ENCODE measurements at places on chromosomes 2 and 18.

- DNase-seq: peak; percentile 45
Observed at GRCh38 chr2:216651351-216651881, 18.2 kb downstream of the IGFBP2 start.

DNA sequence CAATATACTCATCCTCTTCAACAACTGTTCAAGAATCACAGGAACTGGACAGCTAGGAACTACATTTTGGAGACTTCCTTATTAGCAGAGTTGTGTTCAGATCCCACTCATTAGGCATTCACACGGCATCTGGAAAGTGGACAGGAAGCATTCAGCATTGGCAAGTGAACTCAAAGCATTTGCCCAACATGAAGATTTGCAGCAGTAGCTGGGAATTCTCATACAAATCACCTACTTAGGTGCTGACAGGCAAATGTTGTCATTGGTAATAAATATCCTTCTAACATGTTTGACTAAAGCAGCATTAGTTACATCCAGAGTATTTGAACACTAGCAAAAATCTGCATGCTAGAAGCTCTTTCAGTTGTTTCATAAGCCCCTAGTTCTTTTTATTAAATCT lies 350.8 kb downstream of the PTH2R start:
- no peak for DNase-seq

GRCh38 chr2:45707661-45708060 lies 56.2 kb downstream of the PRKCE start:
- DNase-seq: no peak

DNA sequence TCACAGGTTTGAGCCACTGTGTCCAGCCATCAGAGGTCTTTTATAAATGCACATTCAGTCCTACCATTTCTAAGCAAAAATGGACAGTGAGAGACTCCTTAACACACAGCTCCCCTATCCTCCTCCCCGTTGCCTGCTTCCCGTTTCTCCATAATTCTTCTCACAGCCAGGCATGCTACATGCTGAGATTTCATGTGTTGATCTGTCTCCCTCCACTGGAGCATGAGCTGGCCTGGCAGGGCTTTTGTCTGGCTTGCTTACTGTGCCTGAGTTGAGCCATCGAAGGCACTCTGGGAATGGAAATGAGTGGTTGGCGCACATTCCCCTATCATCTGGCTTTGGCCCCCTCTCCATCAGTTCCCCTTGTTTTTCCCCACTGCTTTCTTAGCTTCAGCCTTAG lies 413.5 kb downstream of the PTPRM start:
- no peak for DNase-seq

- DNase-seq: peak; percentile 90
Observed at GRCh38 chr18:25230658-25231326, 121.2 kb downstream of the ZNF521 start.

- no peak for DNase-seq
Observed at GRCh38 chr2:161067846-161068350, 92.3 kb upstream of the TANK start.

DNA sequence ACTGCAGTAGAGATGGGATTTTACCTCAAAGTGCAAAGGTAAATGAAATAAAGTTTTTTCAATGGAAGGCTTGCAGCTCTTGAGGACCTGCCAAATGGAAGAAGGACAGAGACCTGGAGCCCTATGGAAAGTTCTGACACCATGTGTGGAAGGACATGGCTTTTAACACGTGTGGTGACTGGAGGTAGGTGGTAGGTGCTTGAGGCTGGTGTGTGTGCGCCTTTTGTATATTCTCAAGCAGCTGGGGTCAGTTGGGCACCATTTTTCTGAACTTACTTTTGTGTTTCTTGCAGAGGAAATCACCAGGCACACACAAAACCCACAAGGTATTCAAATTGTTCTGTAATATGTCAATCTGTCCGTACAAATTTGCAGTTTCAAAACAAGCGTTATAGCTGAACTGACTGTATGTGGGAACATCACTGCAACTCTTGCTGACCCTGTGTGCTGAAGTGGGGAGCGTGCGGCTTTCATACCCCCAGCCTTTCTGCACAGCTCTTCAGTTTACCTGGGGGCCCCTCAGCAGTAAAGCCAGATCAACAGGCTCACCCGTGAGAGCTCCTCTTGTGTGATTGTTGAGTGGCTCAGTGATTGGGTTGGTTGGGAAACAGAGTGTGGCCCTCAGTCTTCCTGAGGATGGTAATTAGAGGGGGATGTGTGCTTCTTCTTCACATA lies 363 bp downstream of the GREB1 start:
- no peak for DNase-seq

DNA sequence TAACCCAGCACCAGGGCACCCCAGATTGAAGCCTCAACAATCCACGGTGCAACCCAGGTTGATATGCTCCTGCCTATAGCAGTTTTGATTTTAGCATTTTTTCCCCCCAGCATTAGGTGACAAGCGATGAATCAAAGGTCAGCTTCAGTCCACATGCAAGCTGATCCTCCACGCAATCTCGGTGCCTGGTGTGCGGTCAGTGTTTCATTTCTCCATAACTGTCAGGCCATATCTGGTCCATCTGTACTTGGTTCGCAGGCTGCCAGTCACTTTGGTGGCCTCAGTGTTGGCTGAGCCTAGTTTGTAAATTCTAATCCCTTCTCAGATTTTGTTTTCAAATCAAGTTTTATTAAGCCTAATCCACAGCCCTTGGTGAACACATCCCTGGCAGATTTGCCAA lies 30.2 kb downstream of the KCNG3 start:
- no peak for DNase-seq

- no peak for DNase-seq
Observed at GRCh38 chr18:61748004-61748403, 144.8 kb downstream of the RNF152 start.

DNA sequence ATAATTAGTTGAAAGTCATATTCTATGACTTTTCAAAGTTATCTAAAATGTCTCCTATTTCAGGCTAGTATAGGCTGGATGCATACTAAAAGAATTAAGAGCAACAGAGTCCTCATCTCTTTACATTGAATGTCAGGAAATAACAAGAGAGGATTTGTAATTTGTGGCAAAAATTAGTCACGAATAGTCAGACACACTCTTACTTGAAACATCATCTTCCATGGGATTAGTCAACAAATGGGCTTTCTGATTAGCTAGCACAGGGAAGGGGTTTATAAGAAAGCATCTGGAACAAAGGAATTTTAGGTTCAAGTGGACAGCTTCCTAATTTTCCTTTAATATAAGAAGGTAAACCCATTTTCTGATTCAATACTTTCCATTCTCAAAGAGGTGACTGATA lies 330.3 kb upstream of the MEX3C start:
- DNase-seq: no peak

DNA sequence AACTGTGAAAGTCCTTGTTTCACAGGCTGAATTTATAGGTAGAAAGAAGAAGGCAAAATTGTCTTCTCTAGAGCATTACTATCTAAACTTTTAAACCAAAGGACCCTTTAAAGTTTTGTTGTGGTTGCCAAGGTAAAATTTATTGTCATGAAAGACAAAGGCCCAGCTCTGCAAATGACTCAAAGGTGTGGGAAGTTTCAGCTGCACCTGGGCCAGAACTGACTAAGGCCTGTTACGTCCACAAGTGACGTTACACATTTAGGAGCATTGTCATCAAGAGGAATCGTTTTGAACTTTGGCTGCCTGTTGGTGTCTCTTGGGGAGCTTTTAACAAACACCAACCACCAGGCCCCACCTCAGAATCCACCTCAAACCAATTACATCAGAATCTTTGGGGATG lies 8.1 kb upstream of the DSC3 start:
- no peak for DNase-seq

GRCh38 chr2:50014168-50014567 lies 859.9 kb upstream of the FSHR start:
- peak; percentile 2 for DNase-seq

GRCh38 chr2:11701751-11702301 lies 31.8 kb upstream of the NTSR2 start:
- DNase-seq: no peak

DNA sequence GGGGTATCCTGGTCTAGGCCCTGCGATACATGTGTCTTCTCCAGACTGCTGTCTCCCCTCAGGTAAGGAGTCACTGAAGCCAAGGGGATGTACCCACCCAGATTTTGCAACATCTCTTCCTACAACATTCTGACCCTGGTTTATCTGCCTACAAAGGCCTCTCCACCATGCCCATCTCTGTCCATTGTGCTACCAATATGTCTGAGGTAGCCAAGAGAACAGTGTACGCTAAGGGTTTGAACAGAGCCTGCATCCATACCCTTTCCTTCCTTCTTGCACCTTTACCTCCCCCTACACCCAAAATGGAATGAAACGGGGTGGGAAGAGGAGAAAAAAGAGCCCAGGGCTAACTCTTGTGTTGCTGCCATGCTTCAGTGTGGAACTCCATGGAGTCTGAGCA lies 11.9 kb downstream of the ZC3H15 start:
- no peak for DNase-seq

DNA sequence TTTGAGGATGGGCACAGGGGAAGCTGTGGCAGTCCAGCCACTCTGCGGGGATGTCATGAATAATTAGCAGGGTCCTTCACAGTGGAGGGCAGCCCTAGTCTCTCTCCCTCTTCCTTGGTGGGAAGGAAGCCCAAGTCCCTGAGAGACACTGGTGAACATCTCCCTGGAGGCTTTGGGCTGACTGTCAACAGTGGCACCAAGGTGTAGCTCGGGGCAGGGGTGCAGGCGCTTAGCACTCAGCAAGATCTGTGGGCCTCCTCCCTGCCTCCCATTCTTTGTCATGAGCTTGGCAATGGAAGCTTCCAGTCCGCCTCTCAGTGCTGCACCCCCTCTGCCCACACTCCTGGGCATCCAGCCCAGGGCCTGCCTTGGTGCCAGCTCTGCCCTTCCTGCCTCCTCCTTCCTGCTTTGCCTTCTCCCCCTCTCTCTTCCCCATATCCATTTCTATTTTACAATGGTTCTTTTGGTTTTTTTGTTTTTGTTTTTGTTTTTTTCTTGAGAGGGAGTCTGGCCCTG lies 59.4 kb downstream of the STEAP3 start:
- no peak for DNase-seq

DNA sequence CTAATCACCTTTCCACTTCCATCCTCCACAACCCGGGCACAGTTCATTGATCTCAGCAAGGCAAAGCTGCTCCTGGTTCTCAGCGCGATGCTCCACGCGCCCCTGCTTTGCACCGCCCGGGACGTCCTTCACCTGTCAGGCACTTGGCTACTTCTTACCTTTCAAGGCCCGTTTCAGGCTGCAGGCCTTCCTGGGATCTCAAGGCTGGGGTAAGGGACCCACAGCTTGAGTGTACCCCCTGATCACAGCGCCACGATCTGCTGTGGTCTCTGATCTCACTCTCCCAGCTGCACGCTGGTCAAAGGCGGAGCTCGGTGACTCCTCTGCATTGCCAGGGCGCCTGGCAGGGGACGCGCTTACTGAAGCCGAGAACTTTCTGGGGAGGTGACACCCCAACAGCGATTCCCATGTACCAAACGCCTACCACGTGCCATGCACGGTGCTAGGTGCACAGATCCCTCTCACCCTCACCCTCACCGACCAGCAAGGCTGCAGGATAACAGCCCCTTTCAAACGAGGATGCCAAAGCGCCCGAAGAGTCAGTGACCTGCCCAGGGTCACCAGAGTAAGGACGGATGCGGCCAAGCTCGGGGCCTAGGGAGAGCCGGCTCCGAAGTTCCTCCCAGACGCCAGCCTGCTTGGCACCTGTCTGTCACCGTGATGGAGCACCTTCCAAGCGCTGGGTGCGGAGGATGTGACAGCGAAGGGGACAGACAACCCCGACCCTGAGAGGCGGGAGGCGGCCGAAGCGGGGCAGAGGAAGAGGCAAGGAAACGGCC lies 818 bp downstream of the ITGB1BP1 start:
- no peak for DNase-seq
